ENCODE measurements at places on chromosomes 4 and X.

GRCh38 chrX:132671229-132671641 is 182.4 kb upstream of the MBNL3 start:
- DNase-seq = no peak

DNA sequence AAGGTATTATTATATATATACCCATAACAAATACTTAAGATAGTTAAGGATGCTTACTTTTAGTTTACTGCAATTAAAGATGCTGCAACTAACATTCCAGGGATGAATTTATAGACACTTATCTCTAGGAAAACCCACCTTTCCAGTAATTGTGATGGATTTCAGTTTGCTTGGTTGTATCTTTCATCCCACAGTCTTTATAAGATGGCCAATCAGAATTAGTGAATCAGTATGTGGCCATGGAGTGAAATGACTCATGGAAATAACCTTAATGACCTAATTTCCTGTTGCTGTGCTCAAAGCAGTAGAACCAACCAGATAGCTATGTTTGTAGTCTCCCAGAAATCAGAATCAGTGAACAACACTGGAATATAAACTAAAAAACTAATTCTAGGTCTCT is 26.4 kb downstream of the MOSPD2 start:
- DNase-seq = no peak

DNA sequence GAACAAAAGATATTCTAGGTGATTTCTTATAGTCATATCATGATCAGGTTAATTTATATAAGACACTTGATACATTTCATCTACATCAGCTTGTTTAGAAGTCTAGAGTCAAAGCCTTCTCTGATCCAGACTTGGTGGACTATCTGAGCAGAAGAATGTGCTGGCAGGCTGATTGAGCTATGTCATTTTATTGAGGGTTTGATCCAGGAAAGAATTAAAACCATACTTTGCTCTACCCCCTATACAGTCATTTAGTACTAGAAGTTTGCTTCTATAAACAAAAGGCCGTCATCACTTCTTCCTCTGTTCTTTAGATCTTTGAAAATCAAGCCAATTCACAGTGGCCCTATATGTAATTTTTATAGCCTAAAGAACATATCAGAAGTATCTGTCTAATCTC is 173.1 kb upstream of the PITX2 start:
- no peak for DNase-seq

GRCh38 chr4:26596843-26597242 is 13.0 kb downstream of the TBC1D19 start:
- no peak for DNase-seq

GRCh38 chr4:113083346-113083745 is 33.9 kb downstream of the ANK2 start:
- no peak for DNase-seq

- no peak for DNase-seq
Measured at GRCh38 chr4:7995135-7995534, 55.5 kb upstream of the AFAP1 start.

GRCh38 chr4:40334591-40335524 is at the start of gene CHRNA9:
Gene CHRNA9, plus strand, starts transcription at chr4:40335333. Its CDS starts 135 bp downstream, at chr4:40335468.
- DNase-seq = no peak

GRCh38 chrX:55759478-55759877 is 41.9 kb downstream of the RRAGB start:
- no peak for DNase-seq

GRCh38 chrX:74519870-74520269 is 94.6 kb downstream of the RLIM start:
- no peak for DNase-seq

All from cerebellar nuclear complex (tissue), 1 donor.